ENCODE measurements at places on chromosomes 5 and 9.
A peak's percentile ranks its signal among the peaks of the same experiment; 100 is the strongest.

- DNase-seq, result peak; percentile 61
Observed at GRCh38 chr9:95874989-95875304, 544 bp upstream of the ERCC6L2 start.

DNA sequence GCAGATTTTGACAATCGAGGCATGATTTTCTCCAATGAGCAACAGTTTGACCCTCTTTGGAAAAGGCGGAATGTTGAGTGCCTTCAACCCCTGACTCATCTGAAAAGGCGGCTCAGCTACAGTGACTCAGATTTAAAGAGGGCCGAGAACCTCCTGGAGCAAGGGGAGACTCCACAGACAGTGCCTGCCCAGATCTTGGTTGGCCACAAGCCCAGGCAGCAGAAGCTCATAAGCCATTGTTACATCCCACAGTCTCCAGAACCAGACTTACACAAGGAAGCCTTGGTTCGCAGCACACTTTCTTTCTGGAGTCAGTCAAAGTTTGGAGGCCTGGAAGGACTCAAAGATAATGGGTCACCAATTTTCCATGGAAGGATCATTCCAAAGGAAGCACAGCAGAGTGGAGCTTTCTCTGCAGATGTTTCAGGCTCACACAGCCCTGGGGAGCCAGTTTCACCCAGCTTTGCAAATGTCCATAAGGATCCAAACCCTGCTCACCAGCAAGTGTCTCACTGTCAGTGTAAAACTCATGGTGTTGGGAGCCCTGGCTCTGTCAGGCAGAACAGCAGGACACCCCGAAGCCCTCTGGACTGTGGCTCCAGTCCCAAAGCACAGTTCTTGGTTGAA lies 13.6 kb downstream of the PTPDC1 start:
- no peak for DNase-seq

DNA sequence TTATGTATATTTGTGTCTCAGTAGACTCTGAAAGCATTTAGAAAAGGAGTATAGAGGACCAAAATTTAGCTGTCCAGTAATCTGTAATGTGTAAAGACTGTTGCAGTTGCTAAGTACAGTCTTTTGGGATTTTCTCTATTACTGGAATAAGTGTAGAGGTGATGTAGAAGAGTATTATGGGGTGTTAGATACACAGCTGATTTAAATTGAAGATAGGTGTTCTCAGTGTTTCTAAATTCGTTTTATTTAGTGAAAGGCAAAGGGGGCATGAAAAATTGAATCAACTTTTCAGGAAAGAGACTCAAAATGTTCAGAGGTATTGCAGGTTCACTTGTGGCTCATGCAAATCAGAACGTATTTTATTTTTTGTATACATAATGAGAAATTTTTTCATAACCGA lies 13.6 kb downstream of the SMAD5 start:
- DNase-seq, result no peak

DNA sequence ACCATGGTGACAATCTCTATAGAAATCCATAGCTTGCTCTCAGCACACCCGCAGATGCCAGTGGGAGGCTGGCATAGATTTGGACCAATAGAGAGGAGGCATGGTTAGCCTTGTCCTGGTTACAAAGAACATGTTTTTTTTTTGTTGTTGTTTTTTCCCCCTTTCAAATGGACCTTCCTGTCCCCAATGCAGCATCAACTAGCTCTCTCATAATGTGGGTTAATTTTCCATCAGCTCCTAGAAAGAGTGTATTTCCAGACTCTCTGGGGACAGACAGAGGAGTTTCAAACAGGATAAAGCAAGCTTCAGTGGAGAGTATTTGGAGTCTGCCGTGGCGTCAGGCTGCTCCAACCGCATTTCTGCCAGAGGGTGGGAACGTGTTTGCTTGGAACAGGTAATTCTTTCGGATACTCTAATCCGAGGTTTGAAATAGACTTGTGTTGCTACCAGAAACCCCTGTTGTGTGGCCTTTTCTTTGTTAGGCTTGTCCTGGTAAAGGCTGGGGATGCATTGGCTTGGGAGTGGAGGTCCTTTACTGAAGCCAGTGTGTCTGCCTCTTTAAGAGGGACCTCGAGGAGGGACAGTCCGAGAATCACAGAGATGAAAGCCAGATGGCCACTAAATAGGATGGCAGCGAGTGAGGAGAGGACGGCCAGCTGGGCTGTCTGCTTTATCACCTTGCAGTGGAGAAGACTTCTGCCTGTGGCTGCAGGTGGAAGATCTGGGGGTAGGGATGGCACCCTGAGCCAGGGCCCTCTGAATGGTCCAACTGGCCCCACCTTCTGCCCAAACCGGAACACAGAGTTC lies 130.5 kb upstream of the CPEB4 start:
- DNase-seq, result no peak

GRCh38 chr9:91332546-91333231 lies 29.0 kb downstream of the AUH start:
- no peak for DNase-seq

- no peak for DNase-seq
Observed at GRCh38 chr5:145160679-145161078, 674.5 kb downstream of the PRELID2 start.

GRCh38 chr5:169631360-169631759 lies 5.7 kb upstream of the DOCK2 start:
- no peak for DNase-seq

- DNase-seq, result peak; percentile 74
Observed at GRCh38 chr5:150411245-150411979, 1.3 kb downstream of the CD74 start.
